ENCODE measurements at places on chromosomes 7 and 10.

DNA sequence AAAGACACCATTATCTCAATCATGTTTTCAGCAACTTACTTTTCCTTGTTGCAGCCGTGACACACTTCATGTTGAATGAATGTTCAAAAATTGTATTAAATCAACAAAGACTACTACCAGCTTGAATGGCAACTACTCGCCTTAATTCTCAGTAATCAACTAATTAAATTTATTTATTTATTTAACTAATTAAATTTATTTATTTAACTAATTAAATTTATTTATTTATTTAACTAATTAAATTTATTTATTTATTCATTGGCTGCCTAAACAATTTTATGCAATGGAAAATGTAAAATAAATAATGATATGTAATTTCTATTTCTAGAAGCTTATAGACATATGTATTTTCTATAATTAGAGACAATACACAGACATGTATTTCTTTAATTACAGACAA, 435.4 kb downstream of the GPAM start:
- DNase-seq = no peak

GRCh38 chr10:72056932-72057751, 31.2 kb downstream of the SPOCK2 start:
- DNase-seq = no peak

- DNase-seq = no peak
Measured at GRCh38 chr7:131581241-131582051, 25.0 kb upstream of the PODXL start.

- DNase-seq = no peak
Measured at GRCh38 chr7:29009947-29010346, 51.8 kb upstream of the TRIL start.

GRCh38 chr7:107744345-107744750, 406 bp downstream of the CBLL1 start:
- no peak for DNase-seq

DNA sequence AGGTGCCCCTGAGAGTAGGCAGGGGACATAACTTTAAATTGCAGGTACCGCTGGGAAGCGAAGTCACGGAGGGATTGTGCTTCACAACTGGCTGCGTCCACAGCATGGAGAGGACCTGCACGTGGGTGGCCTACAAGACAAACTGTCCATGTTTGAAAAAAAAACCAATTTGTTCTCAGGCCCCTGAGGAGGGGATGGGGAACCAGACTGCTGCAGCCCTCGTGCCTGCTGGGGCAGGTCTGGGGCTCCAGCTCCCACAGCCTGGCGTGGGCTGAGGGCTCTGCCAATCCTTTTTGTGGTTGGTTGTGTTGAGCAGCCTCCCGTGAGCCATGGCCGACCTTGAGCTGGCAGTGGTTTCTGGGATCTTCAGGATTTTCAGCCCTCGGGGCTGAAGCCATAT, 9.7 kb downstream of the SFRP5 start:
- DNase-seq = no peak

- no peak for DNase-seq
Measured at GRCh38 chr10:129861776-129862531, 102.1 kb downstream of the EBF3 start.

DNA sequence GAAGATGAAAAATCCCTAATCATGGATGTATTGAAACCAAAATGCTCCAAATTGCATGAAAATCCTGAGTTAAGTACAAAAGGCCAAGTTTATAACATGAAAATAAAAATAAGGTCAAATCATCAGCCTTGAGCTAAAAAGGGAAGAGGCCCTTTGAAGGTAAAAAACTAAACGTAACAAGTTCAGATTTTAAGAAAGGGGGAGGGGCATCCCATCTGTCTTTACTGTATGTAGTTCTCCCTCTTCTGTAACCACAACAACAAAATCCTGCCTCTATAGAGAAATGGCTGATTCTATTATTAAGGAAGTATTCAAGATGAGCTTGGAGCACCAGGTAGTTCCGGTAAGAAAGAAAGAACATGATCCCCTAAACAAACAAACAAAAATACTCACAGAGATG, 64.7 kb downstream of the TPK1 start:
- no peak for DNase-seq

DNA sequence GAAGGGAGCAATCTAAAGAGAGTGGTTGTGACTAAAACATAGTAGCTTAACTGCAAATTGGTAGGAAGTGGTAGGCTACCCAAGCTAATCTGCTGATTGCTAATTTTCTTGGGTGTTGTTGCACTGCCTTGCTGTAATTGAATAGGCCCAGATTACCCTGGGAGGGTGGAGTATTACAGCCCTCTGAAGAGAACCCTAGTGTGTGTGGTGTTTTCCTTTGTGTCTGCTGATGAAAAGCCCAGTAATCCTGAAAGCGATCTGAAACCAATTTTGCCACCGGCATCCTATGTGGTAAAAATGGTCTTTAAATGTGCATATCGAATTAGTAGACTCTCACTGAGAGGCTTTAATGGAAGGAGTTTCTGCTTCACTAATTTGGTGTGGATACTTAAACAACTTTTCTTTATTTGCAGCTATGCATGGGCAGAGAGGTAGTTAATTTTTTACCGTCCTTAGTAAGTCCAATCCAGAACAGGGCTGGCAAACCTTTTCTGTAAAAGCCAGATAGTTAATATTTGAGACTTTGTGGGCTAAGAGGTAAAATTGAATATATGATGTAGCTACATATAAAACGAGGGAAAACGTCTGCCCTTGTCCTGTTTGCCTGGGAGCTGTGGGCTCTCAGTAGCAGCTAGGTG, 92.5 kb downstream of the CSTF2T start:
- no peak for DNase-seq

DNA sequence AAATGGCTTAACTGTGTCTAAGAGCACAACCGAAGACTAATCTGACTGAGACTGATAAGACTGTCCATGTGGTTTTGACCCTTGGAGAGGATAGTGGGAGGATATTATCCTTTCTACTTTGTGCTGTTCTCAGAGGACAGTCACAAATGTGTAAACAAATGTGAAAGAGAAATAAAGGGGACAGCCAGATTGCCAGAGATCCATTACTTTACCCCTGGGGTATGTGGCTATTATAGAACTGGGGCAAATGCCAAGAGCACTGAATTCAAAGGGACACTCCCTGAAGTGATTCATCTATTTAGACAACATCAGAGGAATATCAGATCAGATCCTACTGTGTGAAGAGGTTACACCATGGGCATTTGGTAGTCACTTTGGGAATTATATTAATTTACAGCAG, 154.7 kb downstream of the RNLS start:
- no peak for DNase-seq

DNA sequence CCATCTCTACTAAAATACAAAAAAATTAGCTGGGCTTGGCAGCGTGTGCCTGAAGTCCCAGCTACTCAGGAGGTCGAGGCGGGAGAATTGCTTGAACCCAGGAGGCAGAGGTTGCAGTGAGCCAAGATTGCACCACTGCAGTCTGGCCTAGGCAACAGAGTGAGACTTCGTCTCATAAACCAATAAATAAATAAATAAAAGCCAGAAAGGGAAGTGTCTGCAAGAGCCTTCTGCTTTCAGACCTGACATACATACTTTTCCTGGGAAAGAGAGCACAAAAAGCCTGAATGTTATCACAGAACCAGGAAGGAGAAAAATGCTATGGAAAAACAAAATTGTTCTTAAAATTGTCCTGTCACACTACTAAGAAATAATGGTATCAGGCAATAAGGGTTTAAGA, 4.1 kb upstream of the KIF5B start:
- no peak for DNase-seq

DNA sequence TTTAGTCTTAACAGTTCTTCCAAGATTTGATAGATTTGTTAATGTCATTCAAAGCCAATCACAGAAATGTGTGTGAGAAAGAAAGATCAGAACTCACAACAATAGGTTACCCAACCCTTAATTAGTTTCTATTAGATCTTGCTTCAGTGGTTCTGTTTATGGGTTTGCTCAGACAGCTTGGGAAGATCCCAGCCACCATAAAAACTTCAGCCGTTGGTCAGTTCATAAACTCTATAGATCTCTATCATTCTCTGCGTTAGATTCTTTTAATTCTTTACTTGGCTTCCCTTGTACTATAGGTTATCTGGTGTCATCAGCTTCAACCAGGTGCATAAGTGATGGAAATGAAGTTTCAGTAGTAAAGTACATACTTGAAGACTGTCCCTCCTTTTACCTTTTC, 54.4 kb downstream of the ZNF277 start:
- no peak for DNase-seq

DNA sequence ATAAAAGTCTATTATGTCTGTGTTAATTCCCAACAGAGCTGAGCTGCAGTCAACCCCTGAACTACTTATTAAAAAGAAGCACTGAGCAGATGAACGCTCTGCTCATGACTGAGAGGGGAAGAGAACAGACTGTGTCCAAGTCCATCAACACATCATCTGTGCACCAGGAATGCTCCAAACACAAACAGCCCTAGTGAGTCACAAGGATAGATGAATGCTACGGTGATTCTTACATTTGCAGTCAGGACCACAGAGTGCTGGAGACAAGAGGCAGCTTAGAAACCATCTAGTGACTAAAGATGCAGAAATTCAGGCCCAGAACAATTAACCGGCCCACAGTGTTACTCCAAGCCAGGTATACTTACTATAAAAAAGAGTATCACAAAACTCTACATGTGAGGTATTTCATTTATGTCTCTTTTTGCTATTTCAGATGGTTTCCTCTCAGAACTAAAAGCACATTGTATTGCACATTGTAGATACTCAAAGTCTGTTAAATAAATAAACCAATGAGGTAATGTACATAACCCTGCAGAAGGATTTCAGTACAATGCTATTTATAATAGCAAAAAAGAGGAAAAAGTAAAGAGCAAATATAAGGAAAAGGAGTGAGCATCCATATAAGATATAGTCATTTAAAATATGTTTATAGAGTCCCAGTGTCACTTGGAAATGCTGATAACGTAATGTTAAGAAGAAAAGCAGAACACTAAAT, 159.2 kb downstream of the KCNMA1 start:
- DNase-seq = no peak

GRCh38 chr7:7439564-7439963, 96.1 kb downstream of the COL28A1 start:
- DNase-seq = no peak

- DNase-seq = no peak
Measured at GRCh38 chr7:86904949-86905834, 154.3 kb downstream of the ELAPOR2 start.

DNA sequence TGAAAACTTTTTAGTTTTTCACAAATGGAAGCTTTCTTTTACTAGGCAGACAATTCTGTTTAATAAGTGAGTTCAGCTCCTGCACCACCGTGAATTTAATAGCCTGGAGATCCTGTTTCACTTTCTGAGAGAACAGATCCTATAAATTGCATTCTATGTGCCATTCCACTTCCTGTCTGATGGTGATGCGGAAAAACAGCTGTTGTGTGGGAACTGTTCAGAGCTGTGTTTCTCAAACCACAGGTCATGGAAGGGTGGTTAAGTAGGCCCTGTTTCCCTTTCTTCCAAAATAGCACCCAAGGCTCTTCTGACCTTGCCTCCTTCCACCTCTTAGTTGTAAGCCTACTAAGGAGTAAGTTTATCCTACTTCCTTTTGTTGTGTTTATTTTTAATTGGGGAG, 97.2 kb upstream of the DKK1 start:
- DNase-seq = no peak

DNA sequence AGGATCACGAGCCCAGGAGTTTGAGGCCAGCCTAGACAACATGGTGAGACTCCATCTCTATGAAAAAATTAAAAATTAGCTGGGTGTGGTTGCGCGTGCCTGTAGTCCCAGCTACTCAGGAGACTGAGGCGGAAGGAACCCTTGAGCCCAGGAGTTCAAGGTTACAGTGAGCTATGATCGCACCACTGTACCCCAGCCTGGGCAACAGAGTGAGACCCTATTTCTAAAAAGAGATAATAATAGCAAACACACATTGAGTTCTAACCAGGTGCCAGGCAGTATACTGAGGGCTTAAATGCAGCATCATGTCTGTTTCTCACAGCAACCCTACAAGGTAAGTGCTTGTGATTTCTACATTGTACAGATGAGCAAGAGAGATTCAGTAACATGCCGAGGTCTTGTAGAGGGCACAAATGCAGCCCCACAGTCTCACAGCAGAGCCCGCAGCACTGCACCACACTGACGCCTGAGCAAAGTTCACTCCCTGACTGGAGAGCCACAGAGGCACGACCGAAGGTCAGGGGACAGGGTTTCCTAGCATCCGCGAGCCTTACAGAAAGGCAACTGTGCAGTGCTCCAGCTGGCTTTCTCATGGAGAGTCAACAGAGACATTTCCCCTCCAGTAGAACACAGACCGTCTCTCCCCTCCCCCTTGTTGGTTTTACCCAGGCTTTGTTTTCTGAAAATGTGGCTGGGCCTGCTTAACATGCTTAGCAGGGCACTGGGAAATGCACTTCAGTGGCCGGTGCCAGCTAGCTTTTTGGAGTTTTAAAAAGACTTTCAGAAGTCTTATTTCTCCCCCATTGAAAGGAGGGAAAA, 36.5 kb downstream of the PDSS1 start:
- no peak for DNase-seq

DNA sequence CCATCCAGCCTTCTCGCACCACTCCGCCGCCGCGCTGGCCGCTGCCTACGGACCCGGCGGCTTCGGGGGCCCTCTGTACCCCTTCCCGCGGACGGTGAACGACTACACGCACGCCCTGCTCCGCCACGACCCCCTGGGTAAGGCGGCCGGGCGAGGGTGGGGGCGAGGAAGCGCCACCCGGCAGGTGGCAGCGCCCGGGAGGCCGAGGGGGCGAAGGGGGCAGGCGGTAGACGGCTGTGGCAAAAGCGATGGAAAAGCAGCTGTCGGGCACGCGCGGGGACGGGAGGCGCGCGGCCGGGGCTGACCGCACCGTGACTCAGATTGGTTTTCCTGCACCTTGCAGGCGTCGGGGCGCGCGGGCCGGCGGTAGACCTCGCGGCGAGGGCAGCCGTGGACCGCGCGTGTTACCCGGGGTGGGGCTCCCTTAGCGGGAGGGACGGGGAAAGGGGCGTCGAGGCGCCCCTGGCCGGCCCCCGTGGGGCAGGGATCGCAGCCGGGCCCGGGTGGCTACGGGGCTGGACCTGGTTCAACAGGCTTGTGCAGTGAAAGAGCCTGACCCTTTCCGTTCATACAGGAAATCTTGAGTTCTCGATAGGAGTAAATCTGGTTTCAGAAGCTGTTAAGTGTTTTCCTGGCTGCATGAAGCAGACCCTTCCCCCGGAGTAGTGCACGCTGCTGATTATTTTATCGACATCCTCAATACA, 608 bp downstream of the HHEX start:
- no peak for DNase-seq

DNA sequence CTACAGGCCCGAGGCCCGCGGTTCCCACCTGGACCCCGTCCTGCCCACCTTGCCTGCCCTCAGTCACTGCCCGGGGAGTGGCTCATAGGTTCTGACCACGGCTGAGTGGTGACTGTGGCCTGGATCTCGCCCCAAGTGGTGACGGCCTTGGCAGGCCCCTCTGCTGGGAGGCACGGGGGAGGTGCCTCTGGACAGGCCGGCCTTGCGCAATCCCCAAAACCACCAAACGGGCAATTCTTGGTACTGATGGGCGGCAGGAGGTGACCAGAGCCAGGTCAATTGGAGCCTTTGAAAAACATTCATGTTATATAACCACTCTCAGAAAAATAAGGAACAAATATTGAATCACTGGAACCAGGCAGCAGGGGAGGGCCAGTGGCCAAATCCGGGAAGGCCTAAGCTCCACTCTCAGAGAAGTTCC, 83.4 kb downstream of the PRKAG2 start:
- no peak for DNase-seq

- DNase-seq = no peak
Measured at GRCh38 chr10:132224343-132225072, 37.8 kb downstream of the DPYSL4 start.

- no peak for DNase-seq
Measured at GRCh38 chr10:87538092-87539015, 33.7 kb downstream of the MINPP1 start.

Data from type B pancreatic cell (in vitro differentiated cells).